ENCODE measurements at places on chromosomes 16 and 17.

DNA sequence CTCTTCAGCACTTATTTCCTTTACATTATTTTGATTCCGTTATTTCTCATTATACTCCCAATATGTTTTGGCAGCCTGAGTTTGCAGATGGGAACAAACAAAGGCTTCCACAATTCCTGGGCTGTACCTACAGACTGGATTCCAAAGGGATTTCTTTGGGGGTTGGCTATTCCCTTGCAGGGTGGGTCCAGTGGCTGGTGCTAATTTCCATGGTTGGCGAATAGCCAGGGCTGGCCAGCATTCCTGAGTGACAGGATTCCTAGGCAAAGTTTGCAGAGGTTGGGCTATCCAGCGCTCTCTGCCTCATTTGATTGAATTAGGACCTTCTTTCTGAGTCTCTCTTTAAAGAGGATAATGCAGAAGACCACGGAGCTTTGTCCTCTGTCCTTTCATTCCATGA is 207.4 kb downstream of the MAF start:
- no peak for DNase-seq

DNA sequence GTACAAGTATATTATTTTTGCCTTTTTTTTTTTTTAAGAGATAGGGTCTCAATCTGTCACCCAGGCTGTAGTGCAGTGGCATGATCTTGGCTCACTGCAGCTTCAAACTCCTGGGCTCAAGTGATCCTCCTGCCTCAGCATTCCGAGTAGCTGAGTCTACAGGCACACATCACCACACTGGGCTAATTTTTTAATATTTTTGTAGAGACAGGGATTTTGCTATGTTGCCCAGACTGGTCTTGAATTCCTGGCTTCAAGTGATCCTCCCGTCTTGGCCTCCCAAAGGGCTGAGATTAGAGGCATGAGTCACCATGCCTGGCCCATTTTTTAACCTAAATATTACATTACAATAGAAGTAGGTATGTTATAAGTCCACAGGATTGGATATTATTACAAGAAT is 3.2 kb downstream of the TERB1 start:
- DNase-seq = no peak

DNA sequence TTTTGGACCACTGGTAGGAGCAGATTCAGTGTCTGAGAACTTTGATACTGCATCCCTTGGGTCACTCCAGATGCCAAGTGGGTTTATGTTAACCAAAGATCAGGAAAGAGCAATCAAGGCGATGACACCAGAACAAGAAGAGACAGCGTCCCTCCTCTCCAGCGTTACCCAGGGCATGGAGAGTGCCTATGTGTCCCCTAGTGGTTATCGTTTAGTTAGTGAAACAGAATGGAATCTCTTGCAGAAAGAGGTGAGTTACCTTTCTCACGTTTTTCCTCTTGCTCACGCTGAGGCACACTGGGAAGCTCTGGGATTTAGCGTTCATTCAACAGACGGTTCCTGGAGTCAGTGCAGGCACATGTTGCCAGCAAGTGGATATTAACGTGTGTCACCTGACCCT is 58.0 kb downstream of the NUP88 start:
- DNase-seq = no peak

DNA sequence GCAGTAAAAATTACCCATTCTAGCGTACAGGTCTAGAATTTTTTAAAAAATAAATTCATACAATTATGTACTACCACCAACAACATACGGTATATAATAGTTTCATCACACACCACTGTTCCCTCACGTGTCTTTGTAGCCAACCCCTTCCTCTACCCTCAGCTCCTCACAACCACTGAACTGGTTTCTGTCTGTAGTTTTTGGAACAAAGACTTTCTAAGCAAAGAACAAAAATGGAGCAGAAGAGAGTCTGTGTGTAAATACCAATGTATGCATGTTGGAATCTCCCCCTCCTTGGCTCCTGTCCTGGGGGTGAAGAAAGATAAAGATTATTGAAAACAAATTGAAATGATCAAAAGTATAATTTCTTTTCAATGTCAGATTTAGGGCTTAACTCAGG is 31.9 kb upstream of the CCR7 start:
- no peak for DNase-seq

DNA sequence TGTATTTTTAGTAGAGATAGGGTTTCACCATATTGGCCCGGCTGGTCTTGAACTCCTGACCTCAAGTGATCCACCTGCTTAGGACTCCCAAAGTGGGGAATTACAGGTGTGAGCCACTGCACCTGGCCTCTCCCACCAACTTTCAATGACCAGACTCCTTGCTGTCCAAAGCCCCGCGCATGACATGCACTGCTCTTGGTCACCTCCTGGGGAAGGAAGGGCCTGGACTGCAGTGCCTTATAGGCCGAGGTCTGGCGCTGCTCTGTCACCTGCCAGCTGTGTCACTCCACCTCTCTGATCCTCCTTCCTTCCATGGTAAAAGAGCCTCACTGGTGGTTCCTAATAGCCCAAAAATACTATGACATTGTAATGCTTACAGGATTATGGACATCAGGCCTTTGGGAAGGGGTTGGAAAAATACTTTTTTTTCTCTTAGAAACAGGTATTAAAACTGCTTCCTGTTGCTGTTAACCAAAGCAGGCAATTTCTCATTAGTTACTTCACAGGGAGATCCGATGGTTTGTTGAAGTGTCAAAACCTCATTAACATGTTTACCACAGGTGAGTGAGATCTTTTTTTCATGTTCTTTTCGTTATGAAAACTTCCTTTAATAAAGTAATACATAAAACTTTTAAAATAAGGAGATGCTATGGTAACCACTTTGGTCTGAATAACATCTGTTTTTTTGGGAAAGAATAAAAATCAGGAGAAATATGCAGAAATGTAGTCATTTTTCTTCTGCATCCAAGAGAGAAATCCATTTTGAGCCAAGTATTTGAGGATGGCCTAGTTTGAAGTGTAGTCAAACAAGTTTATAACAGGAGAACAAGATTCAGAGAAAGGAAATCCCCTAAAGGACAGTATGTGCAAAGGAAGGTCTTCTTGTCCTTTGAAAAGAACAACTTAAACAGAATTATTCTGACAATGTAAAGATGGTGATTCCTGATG is 35.5 kb downstream of the GRB7 start:
- DNase-seq = no peak

DNA sequence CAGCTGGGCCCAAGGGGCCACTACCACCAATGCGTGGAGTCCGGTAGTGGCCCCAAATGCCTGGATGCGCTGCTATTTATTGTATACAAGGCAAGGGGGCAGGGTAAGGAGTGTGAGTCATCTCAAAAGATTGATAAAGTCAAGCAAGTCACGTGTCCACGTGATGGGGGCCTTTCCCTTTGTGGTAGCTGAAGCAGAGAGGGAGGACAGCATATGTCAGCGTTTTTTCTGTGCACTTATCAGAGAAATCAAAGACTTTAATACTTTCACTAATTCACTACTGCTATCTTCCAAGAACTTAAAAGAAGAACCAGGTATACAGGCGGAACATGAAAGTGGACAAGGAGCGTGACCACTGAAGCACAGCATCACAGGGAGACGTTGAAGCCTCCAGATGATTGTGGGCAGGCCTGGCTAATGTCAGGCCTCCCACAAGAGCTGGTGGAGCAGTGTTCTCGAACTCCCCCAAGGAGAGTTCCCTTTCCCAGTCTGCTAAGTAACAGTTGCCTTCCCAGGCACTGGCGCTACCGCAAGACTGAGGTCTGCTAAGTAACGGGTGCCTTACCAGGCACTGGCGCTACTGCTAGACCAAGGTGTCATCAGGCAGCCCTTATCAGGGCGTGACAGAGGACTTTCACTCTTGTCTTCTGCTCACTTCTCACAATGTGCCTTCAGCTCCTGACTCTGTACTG is 10.8 kb upstream of the ASB16 start:
- peak; percentile 16 for DNase-seq

DNA sequence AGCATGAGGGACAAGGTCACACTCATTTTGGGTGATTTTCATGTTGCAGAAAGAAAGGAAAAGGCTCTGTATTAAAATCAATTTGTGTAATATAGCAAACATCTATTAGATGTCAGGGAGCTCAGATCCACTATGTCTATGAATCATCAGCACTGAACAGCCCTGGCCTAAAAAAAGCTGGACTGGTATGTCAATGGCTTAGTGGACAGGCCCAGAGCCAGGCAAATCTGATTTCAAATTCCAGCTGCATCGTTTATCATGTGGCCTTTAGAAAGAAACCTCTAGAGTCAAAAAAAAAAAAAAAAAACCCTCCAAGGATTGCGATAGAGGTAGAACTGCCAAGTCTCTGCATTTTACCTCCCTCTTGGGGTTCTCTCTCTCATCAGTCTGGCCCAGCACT is 5.4 kb downstream of the GAS7 start:
- no peak for DNase-seq

DNA sequence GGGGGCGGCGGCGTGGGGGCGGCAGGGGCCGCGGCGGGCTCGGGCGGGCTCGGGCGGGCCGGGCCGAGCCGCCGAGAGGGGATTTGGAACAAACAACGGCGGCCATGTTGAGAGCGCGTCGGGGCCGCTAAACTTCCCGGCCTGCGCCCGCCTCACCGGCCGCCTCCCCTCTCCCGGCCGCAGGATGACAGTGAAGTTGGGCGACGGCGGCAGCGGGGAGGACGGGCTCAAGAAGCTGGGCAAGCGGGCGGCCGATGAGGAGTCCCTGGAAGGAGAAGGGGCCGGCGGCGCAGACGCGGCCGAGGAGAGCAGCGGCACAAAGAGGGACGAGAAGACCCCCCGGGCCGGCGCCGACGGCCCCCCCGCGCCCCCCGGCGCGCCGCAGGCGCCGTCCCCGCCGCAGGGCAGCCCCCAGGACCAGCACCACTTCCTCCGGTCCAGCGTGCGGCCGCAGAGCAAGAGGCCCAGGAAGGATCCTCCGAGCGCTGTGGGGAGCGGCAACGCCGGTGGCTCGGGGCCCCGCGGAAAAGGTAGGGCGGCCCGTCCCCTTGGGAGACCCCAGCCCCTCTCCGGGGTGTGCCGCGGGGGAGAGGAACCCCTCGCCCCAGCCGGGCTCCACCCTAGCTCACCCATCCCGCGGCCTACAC is 2.4 kb downstream of the CRAMP1 start:
- no peak for DNase-seq

- no peak for DNase-seq
These were observed 8.0 kb downstream of the CTRB1 start for GRCh38 chr16:75226550-75227360.

DNA sequence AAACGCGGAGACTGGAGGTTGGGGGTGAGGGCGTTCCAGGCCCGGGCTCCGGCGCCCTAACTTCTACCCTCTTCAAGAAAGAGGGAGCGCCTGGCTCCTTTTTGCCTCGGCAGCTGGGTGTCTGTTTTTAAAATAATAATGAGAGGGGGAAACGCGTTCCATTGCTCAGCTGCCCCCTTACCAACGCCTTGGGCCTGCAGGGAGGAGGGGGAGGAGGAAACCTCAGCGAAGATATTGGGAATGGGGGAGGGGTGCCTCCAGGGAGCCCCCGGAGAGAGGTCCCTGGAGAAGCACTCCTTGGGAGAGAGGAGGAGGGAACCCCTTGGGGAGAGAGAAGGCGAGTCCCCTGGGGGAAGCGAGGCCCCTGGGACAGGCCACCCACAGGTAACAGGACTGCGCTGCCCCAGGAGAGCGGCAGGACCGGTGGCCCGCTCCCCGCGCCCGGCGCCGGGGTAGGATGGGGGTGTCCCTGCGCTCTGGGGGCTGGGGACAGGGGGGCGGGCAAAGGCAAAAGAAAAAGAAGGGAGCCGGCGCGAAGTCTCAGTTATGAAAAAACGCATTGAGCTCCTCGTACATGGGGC is 2.7 kb downstream of the NEUROD2 start:
- DNase-seq = no peak

DNA sequence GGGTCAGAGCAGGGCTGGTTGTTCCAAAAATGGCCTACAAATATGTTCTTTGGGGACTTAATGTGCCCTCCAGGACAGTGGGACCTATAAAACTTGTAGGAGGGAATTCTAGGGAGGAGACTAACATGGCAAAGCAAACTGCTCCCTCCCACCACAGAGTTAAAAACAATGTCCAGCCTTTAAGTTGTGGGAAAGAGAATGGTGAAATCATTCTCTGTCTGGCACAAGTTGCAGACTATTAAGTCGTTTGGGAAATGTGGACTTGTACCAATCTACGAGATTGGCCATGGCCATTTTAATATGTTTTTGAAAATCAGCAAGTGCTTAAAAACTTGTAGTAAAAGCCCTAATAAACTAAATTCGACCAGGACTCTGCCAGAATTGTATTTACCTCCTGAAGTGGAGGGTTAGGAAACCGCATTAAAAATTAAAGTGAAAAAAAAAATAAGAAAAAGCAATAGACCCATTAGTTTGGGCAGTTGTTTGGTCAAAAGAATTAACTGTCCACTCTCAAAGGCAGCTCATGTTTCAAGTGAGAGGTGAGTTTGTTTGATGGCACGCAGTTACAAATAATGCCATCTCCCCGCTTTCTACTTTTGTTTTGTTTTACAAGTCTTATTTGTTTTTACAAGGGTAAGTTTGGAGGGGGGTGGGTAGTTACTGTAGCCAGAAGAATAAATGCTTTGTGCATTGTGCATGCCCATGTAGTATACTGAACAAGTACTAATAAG is 32.4 kb downstream of the ANKFN1 start:
- no peak for DNase-seq

GRCh38 chr17:35923609-35924114 is 6.9 kb downstream of the RDM1 start:
- no peak for DNase-seq

DNA sequence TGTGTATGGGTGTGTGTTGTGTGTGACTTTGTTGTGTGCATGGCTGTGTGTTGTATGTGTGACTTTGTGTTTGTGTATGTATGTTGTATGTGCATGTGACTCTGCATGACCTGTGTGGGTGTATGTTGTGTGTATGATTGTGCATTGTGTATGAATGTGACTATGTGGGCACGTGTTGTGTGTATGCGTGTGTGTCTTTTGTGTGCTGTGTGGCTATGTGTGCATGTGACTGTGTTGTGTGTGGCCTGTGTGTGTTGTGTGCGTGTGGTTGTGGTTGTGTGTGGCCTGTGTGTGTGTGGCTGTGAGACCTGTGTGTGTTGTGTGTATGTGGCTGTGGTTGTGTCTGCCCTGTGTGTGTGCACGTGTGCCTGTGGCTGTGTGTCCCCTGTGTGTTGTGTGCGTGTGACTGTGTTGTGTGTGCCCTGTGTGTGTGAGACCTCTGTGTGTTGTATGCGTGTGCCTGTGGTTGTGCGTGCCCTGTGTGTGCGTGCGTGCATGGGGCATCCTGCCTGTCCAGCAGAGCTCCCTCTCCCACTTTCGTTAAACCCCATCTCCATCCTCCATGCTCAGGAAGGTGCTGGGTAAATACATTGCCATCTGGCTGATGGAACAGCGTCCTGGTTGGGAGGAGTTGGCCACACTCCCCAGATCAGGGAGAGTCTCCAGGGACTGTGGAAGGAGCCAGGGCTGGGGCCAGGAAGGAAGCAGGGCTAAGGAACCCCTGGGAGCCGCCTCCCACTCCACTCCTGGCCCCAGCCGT is 90.1 kb upstream of the GSE1 start:
- DNase-seq = no peak

- DNase-seq = no peak
These were observed 7.6 kb upstream of the PGAP6 start for GRCh38 chr16:389352-389751.

- no peak for DNase-seq
These were observed 40.6 kb upstream of the XYLT1 start for GRCh38 chr16:17511340-17511739.

GRCh38 chr16:71295950-71296349 is 6.7 kb upstream of the CMTR2 start:
- DNase-seq = no peak
